ENCODE measurements at places on chromosomes 2 and 18. TPM values are rescaled to one million over a fixed set of nuclear protein-coding genes. Genes with fewer than 3 reads are reported as not detected.

The RNF103 gene
- 24.6 TPM for total RNA-seq

The C2orf49 gene
- 12.4 TPM for total RNA-seq

The KIAA1328 gene
- total RNA-seq: 20.8 TPM

The FOXI3 gene
- 0.06 TPM for total RNA-seq

The LINC00305 gene
- total RNA-seq: 0.64 TPM

The CYP20A1 gene
- 27.0 TPM for total RNA-seq

The VWC2L gene
- 0.35 TPM for total RNA-seq

The RESP18 gene
- not detected for total RNA-seq

The ZFP36L2 gene
- 88.2 TPM for total RNA-seq

The MC5R gene
- total RNA-seq: 0.47 TPM

Data from metanephros (tissue), 2 donors.